ENCODE measurements at places on chromosomes 7 and 10. TPM values are rescaled to one million over a fixed set of nuclear protein-coding genes. Genes with fewer than 3 reads are reported as not detected.

The DBNL gene
- total RNA-seq: 71.2 TPM

The TRIM4 gene
- 24.8 TPM for total RNA-seq

The GNB2 gene
- 270 TPM for total RNA-seq

The DDX50 gene
- 41.8 TPM for total RNA-seq

The TPST1 gene
- total RNA-seq: 5.6 TPM
